T-helper 9 cell (primary cell): ENCODE measurements at places on chromosomes 5 and 9.

- DNase-seq: no peak
Observed at GRCh38 chr5:168670881-168671575, 91.9 kb upstream of the PANK3 start.

- no peak for DNase-seq
Observed at GRCh38 chr5:134095293-134095692, 19.2 kb upstream of the TCF7 start.

GRCh38 chr9:28037968-28038367 is 464.7 kb upstream of the C9orf72 start:
- no peak for DNase-seq

DNA sequence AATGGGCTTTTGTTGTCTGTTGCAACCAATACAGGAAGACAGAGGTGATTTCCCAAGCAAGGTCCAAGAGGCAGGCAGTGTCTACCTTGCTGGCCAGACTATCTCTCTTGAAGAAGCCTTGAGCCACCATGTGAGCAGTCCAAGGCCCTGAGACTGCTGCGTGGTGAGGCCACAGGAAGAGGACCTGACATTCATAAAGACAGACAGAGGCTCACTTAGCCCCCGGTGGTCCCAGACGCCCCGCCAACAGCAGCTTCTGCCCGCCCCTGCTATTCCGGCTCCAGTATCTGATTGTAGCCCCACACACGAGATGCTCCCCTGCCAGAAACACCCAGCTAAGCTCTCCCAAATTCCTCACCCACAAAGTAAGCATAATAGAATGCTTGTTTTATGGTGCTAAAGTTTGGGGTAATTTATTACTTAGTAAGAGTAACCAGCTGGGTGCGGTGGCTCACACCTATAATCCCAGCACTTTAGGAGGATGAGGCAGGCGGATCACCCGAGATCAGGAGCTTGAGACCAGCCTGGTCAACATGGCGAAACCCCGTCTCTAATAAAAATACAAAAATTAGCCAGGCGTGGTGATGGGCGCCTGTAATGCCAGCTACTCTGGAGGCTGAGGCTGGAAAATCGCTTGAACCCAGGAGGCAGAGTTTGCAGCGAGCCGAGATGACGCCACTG is 22.8 kb upstream of the FUBP3 start:
- no peak for DNase-seq

GRCh38 chr5:129377504-129377903 is 82.6 kb upstream of the ADAMTS19 start:
- no peak for DNase-seq

- DNase-seq: no peak
Observed at GRCh38 chr9:130732136-130732535, 38.6 kb downstream of the EXOSC2 start.

GRCh38 chr5:44001675-44002380 is 387.4 kb downstream of the FGF10 start:
- DNase-seq: no peak

- DNase-seq: no peak
Observed at GRCh38 chr5:175544586-175544985, 66.2 kb downstream of the SFXN1 start.

- DNase-seq: no peak
Observed at GRCh38 chr9:136653323-136654079, 9.2 kb upstream of the EGFL7 start.

GRCh38 chr9:16639644-16640043 is 230.8 kb downstream of the BNC2 start:
- DNase-seq: no peak

DNA sequence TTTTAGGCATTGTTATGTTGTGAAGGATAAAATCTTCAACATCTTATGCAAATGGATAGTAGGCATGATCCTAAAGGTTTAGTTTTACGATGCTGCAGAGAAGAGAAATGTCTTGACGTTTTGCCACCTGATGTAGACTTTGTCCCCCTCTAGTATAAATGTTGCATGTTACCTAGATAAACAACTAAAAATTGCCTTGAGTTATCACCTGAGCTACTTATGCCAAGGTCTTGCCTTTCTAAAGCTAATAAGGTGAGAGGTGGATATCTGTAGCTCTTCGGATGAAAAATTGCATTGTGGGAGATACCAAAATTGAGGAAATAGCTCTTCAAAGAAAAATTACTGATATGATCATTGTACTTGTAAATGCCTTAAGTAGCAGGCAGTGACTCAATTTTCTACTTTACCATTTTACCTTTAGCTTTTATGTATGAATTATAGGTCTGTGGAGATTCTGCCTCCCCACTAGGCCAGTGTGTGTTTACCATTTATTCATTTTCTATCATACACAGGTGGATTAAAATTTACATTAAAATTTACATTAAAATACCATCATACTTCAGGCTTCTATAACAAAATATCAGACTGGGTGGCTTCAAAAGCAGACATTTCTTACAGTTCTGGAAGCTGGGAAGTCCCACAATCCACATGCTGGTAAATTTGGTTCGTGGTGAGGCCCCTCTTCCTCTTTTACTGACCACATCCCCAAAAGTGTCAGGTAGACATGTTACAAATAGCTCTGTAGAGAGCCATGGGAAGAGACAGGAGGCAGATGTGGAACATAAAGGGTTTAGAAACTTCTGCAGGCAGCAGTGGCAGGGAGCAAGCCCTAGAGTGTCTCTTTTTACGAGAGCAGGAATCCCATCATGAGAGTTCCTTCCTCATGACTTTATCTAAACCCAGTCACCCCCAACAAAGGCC is 100.7 kb upstream of the ERBIN start:
- DNase-seq: no peak

GRCh38 chr9:127179633-127180441 is 57.4 kb upstream of the ANGPTL2 start:
- DNase-seq: no peak

DNA sequence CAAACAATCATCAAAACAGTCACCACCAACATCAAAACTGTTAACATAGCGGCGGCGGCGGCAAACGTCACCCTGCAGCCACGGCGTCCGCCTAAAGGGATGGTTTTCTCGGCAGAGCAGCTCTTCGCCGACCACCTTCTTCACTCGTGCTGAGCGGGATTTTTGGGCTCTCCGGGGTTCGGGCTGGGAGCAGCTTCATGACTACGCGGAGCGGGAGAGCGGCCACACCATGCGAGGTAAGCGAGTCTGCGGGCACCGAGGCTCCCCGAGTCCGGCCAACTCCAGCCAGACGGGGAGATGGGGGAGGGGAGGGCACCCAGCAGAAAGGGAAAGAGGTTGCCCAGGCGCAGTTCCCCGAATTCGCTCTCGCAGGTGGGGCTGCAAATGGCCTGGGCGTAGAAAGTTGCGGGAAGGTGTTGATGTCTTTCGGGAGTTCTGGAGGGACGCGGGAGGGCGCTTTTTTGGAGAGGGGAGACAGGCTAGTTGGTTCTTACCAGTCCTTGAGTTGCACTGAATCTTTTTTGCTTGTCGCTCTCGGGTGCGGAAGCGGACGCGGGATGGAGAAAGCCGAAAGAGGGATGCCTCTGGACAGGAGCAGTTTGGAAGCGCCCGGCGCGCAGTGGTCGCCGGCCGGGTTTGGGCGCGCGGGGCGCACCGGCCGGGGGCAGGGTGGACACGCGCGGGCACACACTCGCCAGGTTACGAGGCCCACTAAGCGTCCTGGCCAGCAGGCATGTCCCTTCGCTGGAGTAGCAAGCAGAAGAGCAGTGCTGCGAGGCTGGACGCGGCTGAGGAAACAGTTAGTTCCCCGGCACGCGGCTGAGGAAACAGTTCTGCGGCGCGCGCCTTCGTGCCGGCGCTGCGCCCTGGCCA is 849 bp downstream of the RORB start:
- DNase-seq: no peak

GRCh38 chr5:76339919-76340318 is 63.2 kb upstream of the IQGAP2 start:
- DNase-seq: no peak
